ENCODE measurements at places on chromosomes 3 and 15.

- no peak for DNase-seq
Measured at GRCh38 chr3:127260826-127261555, 26.9 kb downstream of the PRR20G start.

DNA sequence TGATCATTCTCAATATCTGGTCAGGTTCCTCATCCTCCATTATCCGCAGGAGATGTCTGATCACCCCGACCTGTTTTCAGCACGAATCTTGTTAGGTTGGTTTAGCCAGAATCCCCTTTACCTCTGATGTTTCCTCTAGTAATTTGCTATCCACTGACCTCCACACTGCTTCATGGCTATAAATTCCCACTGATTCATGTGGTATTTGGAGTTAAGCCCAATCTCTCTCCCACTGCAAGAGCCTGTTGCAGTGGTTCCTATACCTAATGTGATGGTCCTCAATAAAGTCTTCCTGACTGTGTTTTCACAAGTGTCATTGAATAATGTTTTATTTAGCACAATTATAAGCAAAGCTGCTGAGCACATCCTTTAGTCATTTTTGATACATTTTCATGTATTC, 124.8 kb upstream of the CNTN3 start:
- DNase-seq, result no peak

DNA sequence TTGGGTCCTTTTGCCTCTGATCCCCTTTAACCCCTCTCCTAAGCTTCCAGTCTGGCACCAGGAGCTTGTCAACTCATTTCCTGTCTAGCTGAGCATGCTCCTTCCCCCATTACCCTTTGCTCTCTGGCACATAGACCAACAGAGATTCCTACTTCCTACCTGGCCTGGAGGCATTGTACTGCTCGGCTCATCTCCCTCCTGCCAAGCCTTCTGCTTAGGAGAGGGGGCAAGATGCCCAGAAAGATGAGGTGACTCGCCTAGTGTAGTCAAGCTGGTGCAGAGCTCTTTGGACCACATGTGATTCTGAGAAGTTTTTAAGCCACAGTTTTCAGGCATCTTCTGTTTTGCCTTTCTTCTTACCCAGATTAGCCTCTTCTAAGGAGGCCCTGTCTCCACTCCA, 95.4 kb downstream of the ZNF621 start:
- DNase-seq, result no peak

GRCh38 chr3:162072656-162073164, 576.1 kb downstream of the OTOL1 start:
- DNase-seq, result no peak

- DNase-seq, result no peak
Measured at GRCh38 chr3:135181408-135181807, 386.3 kb downstream of the EPHB1 start.

GRCh38 chr3:171811295-171811912, 1.1 kb upstream of the PLD1 start:
- no peak for DNase-seq

- no peak for DNase-seq
Measured at GRCh38 chr3:46656778-46657556, 36.5 kb downstream of the ALS2CL start.

- no peak for DNase-seq
Measured at GRCh38 chr3:117651246-117651645, 941.7 kb downstream of the TUSC7 start.

DNA sequence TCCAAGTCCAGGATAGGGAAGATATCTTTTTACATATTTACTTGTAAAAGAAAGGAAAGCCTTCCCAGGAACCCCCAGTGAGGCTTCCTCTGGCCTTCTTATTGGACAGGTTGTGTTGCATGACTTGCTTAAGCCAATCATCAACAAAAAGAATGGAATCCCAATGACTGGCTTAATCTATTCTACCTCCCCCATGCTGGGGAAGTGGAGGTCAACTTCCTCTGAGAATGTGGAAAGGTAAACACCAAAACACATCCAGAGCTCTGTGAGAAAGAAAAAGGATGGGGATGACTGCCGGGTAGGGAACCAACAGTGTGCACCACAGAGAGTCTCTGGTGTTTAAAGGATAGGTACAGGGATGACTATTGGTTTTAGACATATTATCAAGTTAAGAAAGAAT, 25.1 kb downstream of the TNIK start:
- DNase-seq, result no peak

DNA sequence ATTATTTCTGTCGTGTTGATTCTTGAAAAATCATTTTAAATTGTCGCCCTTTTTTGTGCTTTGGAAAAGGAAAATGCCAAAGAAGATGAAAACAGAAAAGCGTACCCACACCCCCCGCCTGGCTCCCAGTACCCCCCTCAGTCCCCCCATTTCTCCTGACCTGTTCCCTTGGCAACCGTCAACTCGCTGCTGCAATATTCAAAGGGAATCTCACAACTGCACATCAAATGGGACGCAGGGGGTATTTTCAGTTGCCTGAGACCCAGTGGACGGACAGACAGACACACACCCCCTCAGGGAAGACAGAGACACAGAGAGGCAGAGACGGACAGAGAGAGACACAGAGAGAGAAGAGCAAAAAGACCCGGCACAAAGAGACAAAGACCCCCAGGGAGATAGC, 83.5 kb upstream of the PRR20G start:
- DNase-seq, result no peak

DNA sequence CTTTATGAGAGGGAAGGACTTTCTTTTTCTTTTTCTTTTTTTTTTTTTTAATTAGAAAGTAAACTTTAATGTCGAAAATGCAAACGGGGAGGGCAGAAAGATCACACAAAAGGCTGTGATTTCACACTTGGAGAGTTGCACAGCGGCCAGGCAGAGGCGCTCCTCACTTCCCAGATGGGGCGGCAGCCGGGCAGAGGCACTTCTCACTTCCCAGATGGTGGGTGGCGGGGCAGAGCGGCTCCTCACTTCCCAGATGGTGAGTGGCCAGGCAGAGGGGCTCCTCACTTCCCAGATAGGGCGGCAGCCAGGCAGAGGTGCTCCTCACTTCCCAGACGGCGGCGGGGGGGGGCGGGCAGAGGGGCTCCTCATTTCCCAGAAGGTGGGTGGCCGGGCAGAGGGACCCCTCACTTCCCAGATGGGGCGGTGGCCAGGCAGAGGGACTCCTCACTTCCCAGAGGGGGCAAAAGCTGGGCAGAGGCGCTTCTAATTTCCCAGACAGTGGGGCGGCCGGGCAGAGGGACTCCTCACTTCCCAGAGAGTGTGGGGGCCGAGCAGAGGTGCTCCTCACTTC, 88.6 kb downstream of the ATP2B2 start:
- no peak for DNase-seq

DNA sequence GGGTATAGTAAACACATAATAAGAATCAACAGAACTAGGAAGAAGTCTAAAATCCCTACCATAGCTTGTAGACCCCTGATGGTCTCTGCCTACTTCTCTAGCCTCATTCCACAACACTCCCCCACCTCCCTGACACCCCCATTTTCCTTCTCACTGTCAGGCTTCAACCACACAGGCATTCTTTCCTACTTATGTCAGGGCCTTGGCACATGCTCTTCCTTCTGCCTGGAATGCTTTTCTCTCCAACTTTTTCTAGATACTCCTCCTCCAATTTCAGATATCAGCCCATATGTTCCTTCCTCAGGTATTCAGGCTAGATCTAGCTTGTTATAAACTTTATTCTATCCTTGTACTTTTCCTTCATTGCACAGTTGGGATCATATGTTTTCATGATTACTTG, 106.0 kb upstream of the MRPL3 start:
- no peak for DNase-seq

DNA sequence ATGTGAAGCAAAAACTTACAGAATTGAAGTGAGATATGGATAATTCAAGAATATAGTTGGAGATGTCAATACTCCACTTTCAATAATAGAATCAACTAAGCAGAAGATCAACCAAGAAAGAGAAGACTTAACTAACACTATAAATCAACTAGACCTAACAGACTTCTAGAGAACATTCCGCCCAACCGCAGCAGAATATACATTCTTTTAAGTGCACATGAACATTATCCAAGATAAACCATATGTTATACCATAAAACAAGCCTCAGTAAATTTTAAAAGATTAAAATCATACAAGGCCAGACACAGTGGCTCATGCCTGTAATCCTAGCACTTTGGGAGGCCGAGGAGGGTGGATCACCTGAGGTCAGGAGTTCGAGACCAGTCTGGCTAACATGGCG, 5.5 kb upstream of the TEX55 start:
- no peak for DNase-seq

GRCh38 chr3:17645074-17645698, 97.2 kb downstream of the TBC1D5 start:
- no peak for DNase-seq

DNA sequence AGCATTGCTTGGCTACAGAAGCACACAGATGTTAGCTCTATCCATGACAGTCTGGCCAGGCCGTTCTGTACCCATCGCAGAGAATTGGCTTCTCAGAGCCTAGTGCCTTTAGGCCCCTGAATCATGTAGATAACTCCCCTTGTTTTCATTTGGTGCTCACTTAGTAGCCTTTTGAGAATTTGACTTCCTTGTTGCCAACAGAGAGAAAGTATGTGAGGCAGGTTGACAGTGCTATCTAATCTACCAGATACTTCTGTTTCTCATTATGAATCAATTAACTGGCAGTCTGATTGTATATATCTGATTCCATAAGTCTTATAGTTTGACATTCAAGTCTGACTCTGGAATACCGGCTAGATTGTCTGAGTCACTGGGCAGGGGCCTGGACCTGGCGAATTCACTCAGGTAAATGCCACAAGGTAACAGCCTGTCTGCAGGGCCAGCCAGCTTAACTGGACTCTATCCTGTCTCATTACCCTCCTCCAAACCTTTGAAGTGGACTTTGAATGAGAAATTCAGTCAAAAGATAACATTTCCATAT, 160.2 kb downstream of the GHSR start:
- no peak for DNase-seq

Data from activated CD8-positive, alpha-beta memory T cell treated with anti-CD3 and anti-CD28 coated beads for 24 hours (primary cell).